Stimulated activated CD4-positive, alpha-beta T cell treated with anti-CD3 and anti-CD28 coated beads, Interleukin-2, amount 100 ng/mL, for 4 hours (primary cell): ENCODE measurements at places on chromosomes 7 and 10.

- DNase-seq, result no peak
These were observed 9.9 kb upstream of the OR6V1 start for GRCh38 chr7:143042159-143042789.

DNA sequence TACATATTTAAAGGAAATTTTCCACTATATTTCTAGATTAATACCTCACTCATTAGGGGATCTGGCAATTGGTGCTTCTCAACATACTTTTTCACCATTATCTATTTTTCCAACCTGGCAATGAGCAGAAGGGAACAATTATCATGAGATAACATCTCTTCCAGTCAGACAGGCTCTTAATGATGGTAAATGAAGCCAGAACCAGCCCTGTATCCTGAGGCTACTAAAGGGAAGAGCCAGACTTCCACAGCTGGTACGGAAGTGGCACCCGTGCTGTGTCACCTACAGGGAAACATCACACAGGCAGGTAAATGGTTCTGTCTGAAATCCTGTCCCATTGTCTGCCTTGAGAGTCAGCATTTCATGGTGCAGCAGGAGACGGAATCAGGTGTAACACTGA lies 75.9 kb downstream of the ELMO1 start:
- DNase-seq, result no peak

GRCh38 chr7:121385800-121386179 lies 10.3 kb downstream of the FAM3C start:
- DNase-seq, result no peak

- DNase-seq, result no peak
These were observed 127.6 kb downstream of the OAT start for GRCh38 chr10:124291001-124291701.

DNA sequence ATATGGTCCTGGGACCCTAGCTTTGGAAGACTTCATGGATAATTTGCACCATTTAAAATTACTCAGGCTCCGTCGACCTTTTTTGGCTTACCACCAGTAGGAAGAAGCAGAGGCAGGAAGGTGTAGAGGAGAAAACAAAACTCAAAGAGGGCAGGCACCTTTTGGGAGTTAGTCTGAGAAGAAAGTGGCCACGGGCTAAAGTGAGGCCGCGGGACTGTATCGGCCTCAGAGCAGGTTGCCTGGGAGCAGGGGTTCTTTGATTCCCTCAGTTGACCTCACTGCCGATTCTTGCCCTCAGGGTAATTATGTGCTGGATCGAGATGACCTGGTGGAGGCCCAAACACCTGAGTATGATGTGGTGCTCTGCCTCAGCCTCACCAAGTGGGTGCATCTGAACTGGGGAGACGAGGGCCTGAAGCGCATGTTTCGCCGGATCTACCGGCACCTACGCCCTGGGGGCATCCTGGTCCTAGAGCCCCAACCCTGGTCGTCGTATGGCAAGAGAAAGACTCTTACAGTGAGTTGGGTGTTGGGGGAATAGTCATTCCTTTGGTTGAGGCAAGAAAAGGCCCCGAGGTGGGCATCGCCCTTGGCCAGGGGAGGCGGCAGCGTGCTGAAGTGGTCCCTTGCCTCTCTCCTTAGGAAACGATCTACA lies 3.1 kb downstream of the MEPCE start:
- no peak for DNase-seq

GRCh38 chr7:90568213-90568612 lies 27.9 kb upstream of the CDK14 start:
- no peak for DNase-seq

GRCh38 chr10:93852476-93853095 lies 41.2 kb upstream of the SLC35G1 start:
- no peak for DNase-seq

- no peak for DNase-seq
These were observed 62.4 kb downstream of the TFEC start for GRCh38 chr7:115968171-115968570.

DNA sequence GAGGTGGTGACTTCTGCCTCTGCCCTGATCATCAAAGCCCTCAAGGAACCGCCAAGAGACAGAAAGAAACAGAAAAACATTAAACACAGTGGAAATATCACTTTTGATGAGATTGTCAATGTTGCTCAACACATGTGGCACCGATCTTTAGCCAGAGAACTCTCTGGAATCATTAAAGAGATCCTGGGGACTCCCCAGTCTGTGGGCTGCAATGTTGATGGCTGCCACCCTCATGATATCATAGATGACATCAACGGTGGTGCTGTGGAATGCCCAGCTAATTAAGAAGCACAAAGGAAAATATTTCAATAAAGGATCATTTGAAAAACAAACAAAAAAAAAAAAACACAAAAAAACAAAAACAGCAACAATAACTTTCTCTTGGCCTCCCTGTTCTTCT lies 59.5 kb upstream of the TOMM7 start:
- no peak for DNase-seq

DNA sequence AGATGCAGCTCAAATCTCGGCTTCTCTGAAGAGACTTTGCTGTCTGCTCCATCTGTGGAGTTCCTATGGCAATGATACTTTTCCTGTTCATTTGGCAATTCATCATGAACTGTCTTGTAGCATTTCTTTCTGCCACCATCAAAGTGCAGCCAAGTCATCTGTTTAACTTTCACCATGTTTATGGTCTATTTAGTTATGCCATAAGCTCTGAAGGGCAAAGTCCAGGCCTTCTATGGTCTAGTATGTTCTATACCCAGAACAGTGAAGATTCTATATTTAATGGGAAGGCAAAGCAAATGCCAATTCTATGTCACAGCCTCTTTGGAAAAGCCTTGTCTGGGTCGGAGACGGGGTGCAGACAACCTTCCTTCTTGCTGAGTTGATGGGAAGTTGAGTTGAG lies 472.6 kb downstream of the PLXNA4 start:
- DNase-seq, result no peak

DNA sequence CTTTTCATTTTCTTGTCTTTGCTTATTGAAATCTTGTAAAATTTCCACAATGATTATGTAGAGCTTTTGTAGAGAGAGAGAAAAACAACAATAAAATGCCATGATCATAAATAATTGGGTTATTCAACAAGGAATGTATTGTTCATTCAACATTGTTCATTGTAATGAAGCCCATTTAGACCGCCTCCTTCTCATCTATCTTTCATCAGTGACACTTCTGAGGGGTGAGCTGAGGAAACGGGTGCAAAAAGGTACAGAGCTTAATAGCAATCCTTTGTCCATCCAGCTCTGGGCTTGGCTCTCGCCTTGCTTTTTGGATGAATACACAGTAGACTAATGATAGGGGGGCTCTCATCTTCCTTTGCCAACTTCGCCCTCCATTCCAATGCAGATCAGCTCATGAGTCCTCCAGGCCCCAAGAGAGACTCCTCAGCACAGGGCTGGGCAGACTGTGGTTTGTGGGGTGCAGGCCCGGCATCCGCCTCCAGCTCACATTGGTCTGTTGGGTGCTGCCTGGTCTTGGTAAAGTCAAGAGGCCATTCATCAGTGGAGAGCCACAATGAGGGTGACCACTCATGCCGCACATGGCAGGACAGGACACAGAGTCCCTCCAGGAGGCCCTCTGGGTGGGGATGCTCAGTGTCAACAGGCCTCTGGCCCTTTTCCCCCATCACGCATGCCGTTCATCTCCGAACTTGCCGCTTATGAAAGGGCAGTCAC lies 17.9 kb upstream of the PPA1 start:
- no peak for DNase-seq

GRCh38 chr10:84567133-84567532 lies 238.7 kb downstream of the CCSER2 start:
- no peak for DNase-seq

- no peak for DNase-seq
These were observed 21.5 kb downstream of the C10orf53 start for GRCh38 chr10:49700997-49701396.

- no peak for DNase-seq
These were observed 45.1 kb downstream of the KIF11 start for GRCh38 chr10:92638037-92638436.

- DNase-seq, result no peak
These were observed 14.5 kb downstream of the PALD1 start for GRCh38 chr10:70492786-70493659.

- no peak for DNase-seq
These were observed 63.2 kb downstream of the GPR37 start for GRCh38 chr7:124702385-124702784.

DNA sequence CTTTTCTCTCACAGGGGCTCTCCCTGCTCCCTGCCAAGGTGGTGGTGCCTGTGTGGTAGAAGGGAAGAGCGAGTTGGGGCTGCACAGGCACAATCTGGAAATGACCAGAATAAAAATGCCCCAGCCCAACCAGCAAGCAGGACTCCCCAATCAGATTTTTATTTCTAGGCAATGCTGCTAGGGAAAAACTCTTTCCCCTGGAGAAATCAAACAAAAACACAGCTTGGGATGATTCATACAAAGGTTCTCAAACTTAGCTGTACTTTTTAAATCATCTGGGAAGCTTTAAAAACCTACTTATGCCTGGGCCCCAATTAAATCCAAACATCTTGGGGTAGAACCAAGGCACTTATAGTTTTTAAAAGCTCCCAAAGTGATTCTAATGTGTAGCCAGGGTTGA lies 243.2 kb downstream of the HTR7 start:
- no peak for DNase-seq

GRCh38 chr10:62996925-62997324 lies 136.2 kb upstream of the NRBF2 start:
- no peak for DNase-seq

DNA sequence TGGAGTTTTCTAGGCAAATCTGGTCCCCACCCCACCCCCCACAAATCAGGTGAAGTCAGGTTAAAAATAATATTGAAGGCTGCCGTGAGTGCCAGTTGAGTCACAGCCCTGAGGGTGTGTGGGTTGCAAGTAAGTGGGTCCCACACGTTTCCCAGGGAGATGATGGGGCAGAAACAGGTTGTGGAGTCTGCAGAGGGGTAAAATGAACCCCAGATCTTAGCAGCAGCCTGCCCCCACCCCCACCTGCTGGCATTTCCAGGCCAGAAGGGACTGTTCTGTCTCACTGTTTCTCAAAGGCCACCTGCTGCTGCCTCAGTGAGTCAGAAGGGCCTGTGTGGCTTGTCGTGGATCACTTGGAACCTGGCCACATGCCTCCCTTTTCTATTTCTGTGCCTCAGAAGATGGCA lies 59.8 kb upstream of the SMNDC1 start:
- DNase-seq, result peak; percentile 62

DNA sequence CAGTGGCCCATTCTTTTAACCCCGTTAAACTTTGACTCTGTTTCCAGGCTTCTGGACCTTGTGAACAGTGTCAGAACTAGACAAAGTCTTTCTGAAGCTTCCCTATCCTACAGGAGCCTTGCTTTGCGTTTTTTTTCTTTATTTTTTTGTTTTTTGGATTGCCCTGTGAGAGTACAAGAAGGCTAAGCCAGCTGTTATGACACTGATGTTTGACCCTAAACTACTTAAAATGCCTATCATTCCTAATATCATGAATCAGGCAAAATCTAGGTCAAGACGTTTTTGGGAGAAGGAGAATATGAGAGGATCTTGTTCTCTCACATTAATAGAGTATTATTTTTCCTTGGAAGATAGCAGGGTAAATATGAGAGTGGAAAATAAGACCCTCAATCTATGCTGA lies 79.8 kb downstream of the EPDR1 start:
- no peak for DNase-seq

GRCh38 chr10:63427013-63427412 lies 38.8 kb downstream of the JMJD1C start:
- no peak for DNase-seq

GRCh38 chr7:137850571-137850970 lies 3.8 kb upstream of the DGKI start:
- no peak for DNase-seq

- peak; percentile 35 for DNase-seq
These were observed 40.4 kb downstream of the PROSER2 start for GRCh38 chr10:11863353-11864109.

DNA sequence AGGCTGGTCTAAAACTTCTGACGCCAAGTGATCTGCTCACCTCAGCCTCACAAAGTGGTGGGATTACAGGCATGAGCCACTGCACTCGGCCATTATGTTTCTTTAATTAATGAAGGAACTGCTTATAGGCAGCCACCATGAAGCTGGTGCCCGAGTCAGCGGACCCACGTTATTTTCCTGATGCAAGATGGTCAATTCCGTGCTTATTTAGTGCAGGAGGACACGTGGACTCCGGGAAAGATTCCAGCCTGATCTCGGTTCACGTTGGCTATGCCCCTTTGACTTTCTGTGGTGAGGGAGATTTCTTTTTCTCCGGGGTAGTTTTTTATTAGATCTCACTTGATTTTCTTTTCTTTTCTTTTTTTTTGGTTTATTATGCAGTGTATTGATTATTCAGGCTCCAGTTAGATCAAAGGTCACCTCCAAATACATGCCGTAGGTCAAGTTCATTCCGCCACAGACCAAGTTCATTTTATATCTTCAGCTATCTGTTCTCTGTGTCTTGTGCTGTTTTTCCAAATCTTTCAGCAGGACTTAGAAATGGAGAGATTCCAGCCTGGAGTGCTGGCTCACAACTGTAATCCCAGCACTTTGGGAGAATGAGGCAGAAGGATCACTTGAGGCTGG lies 8.3 kb downstream of the CAMK1D start:
- DNase-seq, result no peak

DNA sequence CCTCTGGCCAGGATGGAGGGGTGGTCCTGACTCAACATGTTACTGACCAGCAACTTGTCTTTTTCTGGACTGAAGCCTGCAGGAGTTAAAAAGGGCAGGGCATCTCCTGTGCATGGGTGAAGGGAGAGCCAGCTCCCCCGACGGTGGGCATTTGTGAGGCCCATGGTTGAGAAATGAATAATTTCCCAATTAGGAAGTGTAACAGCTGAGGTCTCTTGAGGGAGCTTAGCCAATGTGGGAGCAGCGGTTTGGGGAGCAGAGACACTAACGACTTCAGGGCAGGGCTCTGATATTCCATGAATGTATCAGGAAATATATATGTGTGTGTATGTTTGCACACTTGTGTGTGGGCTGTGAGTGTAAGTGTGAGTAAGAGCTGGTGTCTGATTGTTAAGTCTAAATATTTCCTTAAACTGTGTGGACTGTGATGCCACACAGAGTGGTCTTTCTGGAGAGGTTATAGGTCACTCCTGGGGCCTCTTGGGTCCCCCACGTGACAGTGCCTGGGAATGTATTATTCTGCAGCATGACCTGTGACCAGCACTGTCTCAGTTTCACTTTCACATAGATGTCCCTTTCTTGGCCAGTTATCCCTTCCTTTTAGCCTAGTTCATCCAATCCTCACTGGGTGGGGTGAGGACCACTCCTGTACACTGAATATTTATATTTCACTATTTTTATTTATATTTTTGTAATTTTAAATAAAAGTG lies 6.0 kb downstream of the PLAU start:
- no peak for DNase-seq

- DNase-seq, result no peak
These were observed 346.9 kb downstream of the RNLS start for GRCh38 chr10:88236121-88236743.

DNA sequence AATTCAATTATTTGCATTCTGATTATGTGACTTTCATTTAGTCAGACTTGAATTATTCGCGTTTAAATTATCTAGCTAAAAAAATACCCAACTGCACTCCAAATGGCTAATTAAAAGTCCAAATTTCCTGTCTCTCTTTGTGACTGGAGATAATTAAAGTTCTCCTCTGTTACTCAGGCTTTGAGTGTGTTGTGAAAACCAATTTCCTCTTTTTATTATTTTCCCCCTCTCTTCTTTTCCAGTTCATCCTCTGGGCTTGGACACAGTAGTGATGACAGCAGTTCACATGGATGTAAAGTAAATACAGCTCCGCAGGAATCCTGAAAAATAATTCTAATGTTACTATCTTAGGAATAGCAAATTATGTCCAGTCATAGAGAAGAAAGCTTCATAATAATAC lies 80.6 kb downstream of the SNX10 start:
- no peak for DNase-seq
